Hematopoietic multipotent progenitor cell treated with erythropoietin and hydrocortisone succinate and interleukin-3 and kit ligand, for 17 days (in vitro differentiated cells): ENCODE measurements at places on chromosomes 4 and X.

GRCh38 chr4:79798047-79798446, 275.0 kb downstream of the ANTXR2 start:
- no peak for DNase-seq

GRCh38 chr4:1592709-1593417, 91.2 kb downstream of the FAM53A start:
- DNase-seq, result no peak

- DNase-seq, result no peak
These were observed 405.3 kb downstream of the PPP4R3C start for GRCh38 chrX:27057883-27058282.

GRCh38 chrX:148643460-148643859, 143.0 kb downstream of the AFF2 start:
- DNase-seq, result no peak

DNA sequence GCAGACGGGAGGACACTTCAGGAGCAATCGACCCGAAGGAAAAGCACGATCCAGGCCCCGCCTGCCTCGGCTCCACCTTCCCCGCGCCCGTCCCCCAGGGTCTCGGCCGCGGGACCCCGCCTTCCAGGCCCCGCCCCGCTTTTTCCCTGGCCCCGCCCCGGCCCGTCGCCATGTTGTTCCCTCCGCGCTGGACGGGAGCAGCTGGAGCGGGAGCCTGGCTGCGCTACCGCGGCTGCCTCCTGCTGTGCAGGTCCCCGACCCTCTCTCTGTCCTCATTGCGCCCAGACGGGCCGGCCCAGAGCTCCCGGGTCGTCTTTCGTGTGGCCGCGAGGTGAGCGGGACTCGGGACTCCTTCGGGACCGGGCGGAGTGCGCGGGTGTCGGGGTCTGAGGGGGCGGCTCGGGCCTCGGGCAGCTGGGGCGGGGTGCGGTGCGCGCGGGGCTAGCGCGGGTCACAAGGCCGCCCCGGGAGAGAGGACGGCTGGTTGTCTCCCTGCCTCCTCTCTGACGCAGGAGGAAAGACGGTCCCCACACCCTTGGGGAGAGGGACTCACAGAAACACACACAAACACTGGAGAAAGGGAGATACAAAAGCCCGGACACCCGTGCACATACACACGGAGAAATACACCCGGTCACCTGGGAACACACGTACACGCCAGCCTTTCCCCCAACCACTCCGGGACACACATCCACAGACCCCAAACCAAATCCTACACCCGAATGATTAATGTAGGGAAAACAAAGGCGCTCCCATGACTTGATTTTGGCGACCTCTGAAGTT, at the start of gene RAB9A:
RAB9A (plus strand) TSS at position 171 of the 783 bp plus-strand sequence. CDS start 19,619 bp downstream, outside the sequence.
- peak; percentile 80 for DNase-seq

- DNase-seq, result no peak
These were observed 6.4 kb upstream of the PHEX start for GRCh38 chrX:22025751-22026150.

GRCh38 chr4:10504570-10505179, 47.4 kb upstream of the ZNF518B start:
- no peak for DNase-seq

DNA sequence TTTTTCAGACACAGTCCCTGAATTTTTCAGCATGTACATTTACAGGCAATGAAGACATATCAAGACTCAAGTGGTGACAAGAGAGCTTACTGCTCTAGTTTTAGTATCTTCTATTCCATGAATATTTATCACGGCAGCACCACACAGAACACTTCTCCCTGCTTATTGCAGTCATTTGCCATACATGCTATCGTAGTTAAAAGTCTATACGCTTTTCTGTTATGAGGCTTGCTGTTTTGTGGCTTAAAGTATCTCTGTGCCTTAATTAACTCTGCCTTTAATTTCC, 65.4 kb upstream of the GK2 start:
- DNase-seq, result no peak

DNA sequence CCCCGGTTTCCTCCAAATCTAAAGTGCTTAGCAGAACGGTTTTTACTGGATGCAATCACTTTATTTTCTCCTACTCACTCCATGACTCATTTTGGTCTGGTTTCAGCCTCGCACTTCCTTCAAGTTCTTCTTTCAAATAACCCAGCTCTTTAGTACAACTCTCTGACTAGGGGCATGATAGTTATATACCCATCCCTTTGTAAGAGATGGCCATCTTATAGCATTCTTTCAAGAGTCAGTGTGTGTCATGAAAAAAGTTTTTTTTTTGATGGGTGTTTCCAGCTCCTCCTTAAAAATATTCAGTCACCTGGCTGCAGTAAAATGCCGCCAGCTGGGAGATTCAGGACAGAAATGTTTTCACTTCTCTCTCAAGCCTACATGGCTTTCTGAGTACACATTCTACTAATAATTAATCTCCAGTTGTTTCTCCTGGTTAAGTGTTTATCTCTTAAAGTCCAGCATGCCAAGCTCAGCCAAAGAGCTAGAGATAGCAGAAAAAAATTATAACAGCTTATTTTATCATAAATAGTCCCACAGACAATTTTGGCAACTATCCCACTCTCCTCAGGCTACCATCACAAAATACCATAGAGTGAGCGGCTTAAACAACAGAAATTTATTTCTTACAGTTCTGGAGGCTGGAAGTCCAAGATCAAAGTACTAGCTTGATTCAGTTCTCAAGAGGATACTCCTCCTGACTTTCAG, 139.3 kb downstream of the GASK1B start:
- DNase-seq, result peak; percentile 21

DNA sequence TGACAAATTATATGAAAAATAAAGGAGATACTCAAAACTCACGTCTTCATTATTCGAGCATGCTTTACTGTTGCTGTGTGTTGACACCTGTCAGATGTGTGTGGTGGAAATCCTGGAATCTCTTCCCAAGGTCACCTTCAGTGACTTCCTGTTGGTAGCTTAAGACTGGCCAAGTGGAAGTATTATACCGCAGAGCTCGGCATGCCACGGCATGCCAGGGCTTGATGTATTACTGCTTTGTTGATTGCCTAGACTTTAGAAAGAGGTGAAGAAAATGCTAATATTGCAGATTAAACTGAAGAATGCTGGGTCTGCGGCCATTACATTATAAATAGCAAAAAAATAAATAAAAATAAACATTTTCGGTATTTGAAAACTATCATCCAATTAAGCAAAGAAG, 4.6 kb downstream of the TREX2 start:
- DNase-seq, result no peak

DNA sequence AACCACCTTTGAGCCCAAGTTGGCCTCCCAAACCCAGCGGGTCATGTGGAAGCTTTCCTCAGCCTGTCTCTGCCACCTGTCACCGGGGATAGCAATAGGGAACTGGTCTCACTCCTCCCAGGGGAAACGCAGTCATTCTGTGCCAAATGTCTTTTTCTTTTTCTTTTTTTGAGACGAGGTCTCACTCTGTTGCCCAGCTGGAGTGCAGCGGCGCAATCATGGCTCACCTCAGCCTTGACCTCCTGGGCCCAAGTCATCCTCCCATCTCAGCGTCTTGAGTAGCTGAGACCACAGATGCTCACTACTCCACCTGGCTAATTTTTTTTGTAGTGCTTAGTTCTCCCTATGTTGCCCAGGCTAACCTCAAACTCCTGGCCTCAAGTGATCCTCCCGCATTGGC, 40.3 kb downstream of the MED28 start:
- DNase-seq, result no peak

GRCh38 chr4:7524843-7525242, 90.1 kb upstream of the PSAPL1 start:
- DNase-seq, result no peak
